ENCODE measurements at places on chromosomes 3 and 15.

DNA sequence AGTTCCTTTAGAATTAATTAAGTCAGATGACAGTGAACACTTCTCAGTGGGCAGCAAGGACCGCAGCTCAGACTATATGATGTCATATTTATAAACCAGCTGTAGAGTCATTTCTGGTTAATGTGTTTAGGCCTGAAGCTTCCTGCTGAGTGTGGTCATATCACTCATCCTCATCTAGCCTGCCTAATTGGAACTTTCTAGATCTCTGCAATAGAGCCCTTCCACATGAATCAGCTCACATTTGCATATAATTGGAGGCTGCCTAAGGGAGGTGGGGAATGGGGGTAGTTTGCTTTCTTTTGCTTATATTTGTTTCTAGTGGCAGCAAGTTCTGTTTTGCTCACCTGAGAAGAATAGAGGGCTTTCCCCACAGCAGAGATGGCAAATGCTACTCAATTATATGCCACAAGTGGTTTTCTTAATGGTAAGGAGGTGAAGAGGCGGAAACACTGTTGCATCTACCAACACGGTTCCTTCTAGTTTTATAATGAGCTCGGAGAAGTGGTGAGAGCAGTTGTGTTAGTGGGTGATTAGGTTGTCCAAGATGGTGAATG, 148.1 kb downstream of the KLHL25 start:
- no peak for DNase-seq

DNA sequence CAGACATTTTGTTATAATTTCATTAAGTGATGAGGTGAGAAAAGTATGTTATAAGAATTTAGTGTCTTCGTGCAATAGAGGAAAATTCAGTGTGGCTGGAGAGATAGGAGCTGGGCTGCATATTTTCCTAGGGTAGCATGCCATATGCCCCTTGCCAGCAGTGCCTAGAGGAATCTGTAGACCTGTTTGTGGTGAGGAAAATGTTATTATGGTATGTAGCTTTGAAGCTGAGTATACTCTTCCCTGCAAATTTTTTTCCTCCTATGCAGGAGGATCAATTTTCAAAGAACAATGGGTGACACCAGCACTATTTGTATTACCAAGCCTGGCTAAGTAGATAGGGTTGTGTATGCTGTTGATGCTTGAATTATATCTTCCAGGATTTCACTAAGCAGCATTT, 200.6 kb downstream of the EDEM1 start:
- DNase-seq = no peak

DNA sequence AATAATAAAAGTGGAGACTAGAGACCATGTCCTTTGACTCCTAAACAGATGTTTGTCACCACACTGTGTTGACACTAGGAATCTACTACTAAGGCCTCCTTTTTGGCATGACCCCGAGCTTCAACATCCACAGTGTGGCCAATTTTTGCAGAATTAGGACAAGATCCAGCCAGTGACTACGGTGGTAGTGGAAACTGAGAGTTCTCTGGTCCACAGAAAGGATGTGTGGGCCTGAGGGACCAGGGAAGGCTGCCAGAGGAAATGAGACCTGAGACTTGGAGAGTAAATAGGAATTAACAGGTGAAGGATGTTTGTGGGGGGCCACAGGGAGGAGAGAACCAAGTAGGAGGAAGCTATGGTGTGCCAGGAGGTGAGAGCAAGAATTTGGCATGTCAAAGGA, 122.7 kb downstream of the CHCHD6 start:
- DNase-seq = no peak

DNA sequence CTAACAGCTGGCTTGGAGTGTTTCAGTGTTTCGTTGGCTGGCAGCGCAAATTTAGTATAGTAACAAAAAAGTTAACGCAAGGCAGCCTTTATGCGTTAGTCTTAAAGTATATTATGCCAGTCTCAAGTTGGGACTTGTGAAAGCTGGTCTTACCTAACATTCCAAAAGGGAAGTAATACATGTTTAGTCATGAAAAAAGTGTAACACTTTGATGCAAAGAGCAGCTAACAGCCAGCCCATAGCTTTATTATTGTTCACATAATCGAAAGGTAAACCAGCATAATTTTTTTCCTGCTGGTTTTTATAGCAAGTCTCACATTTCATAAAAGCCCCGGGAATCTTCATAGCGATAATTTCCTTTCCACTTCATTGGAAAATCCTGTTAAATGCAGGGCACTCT, 2.4 kb upstream of the GPR87 start:
- DNase-seq = no peak

- DNase-seq = no peak
Observed at GRCh38 chr3:50171540-50172301, 16.6 kb downstream of the SEMA3F start.

DNA sequence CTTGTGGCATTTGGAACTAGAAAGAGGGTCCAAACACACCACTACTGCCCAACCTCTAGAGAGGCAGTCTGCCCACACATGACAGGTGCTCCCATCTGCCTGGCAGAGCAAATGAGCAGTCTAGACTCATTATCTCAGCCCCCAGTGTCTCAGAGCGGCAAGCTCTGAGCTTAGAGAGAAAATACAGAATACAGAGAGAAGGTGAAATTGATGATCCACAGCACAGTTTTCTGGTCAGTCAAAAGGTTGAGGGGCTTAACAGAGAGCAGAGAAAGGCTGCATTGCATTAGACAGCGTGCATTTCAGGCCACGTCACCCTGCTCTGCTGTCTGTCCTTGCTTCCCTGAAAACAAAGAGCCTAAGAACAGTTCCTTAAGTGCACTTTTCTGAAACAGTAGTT, 135.1 kb downstream of the KCNMB2 start:
- no peak for DNase-seq

- no peak for DNase-seq
Observed at GRCh38 chr15:67170143-67170925, 84.1 kb downstream of the AAGAB start.

GRCh38 chr15:63059573-63060216, 17.1 kb downstream of the TPM1 start:
- no peak for DNase-seq

GRCh38 chr3:10494180-10494579, 11.2 kb downstream of the ATP2B2 start:
- DNase-seq = no peak

- no peak for DNase-seq
Observed at GRCh38 chr3:71672340-71672739, 52.9 kb downstream of the EIF4E3 start.

DNA sequence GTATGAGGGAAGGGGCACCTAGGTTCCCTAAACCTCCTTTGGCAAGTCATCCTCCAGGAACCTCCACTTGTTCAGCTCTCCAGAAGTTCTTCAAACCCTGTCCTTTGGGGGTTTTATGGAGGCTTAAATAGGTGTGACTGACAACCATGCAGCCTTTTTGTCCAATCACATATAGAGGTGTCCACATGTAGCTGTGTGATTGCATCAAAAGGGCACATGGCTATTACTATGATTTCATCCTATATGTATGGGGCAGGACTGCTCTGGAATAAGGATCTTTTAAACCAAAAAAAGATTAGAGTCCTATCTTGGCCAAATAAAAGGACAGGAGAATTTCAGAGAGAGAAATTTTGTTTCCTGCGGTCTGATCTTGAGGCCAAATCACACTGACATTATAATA, 453.2 kb upstream of the EPHA6 start:
- no peak for DNase-seq

- DNase-seq = no peak
Observed at GRCh38 chr3:72679540-72680198, 168.6 kb downstream of the SHQ1 start.

- DNase-seq = no peak
Observed at GRCh38 chr15:41125931-41126642, 10.0 kb upstream of the INO80 start.

DNA sequence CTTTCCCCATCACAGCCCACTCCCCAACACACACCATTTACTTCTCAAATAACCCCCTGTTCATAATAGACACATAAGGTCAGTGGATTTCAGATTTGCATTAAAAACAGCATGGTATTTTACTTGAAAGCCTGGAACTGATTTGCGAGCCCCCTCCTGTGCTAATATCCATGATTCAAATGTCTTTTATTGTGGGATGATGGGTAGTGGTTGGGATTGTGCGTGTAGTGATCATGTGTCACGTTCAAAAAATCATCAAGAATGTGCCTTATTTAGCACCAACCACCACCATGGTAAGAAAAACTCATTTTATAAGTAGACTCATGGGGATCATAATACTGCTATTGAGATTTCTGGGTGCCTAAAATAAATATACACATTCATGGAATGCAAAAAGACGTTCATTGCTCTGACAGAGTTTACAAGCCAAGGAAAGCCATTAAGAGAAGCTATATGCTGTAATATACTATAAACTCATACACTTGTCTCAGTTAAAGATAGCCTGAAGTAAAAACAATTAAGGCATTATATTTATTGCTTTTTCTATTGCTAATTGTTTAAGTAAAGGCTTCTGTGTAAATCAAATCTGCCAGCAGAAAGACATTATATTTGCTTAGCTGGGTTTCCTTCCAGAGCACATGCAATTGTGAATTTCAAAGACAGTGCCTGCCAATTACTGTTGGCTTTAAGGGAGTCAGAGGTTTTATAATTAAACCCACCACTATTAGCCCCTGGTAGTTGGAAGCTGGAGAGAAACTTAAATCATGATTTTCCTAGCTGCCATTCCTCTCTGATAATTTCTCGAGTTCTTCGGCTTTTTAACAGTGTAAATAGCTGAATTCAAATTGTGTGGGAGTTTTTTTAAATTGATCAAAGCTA, 4.0 kb downstream of the TRAT1 start:
- DNase-seq = no peak

DNA sequence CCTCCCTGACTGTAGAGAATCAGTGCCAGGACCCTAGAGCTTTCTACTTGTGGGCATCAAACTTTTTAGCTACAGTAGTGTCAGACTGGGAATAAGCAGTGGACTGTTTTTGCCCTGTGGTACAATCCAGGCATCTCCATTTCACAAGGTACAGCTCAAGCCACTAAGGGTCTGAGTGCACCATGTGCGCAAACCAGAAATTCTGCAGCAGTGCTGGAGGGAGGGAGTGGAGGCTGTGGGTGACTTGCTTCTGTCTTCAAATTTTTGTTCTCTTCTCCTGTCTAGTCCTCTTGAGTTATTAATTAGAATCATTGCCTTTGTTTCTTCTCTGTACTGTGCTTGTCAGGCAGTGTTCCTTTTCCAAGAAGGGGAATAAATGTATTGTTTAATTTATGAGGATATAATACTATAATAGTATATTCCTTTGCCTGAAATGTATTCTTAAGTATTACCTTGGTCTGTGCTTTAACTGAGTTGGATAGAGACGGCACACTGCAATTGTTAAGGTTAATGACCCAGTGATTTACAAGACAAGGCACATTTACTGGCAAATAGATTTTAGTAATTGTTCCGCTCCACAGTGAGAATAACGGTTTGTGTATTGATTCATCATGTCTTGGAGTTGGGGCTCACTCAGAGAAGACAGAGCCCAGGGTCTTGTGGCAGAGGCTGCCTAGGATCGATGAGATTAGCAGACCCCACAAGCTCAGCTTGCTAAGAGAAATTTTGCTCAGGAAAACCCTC, 390.6 kb upstream of the CFAP20DC start:
- DNase-seq = no peak

GRCh38 chr3:104564045-104564643, 802.6 kb upstream of the ALCAM start:
- peak; percentile 30 for DNase-seq

- DNase-seq = no peak
Observed at GRCh38 chr3:71099997-71100719, 483.4 kb downstream of the FOXP1 start.

- peak; percentile 47 for DNase-seq
Observed at GRCh38 chr3:196643201-196643749, 3.8 kb downstream of the NRROS start.

- no peak for DNase-seq
Observed at GRCh38 chr3:89052386-89052785, 55.0 kb upstream of the EPHA3 start.

DNA sequence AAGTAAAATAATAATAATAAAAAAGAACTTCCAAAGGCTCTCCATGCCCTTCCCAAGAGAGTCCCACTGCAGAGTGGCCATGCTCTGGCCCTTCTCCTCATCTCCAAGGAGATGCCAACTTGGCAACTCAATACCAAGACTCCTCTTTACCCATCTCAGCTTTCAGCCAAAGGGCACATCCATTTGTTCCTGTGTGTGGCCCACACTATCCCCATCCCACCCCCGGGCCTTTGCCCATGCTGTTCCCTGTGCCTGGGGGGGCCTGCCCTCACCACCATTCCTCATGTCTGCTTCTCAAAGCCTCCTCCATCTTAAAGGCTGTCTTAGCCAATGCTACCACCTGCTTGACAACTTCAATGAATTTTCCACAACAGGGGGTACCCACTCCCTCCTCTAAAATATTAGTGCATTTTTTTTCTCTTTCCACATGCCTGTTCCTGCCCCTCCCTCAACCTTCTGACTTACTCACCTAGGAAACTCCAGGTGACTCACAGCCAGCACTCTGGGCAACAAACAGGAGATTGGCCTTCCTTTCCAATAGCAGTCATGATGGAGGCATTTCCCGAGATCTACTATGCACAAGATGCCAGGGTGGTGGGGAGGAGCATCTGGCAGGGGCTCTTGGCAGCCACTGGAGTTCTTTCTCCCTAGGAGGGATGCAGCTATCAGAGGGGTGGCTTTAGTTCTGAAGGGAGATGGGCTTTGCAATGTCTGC, 109.4 kb upstream of the SMAD3 start:
- DNase-seq = no peak

DNA sequence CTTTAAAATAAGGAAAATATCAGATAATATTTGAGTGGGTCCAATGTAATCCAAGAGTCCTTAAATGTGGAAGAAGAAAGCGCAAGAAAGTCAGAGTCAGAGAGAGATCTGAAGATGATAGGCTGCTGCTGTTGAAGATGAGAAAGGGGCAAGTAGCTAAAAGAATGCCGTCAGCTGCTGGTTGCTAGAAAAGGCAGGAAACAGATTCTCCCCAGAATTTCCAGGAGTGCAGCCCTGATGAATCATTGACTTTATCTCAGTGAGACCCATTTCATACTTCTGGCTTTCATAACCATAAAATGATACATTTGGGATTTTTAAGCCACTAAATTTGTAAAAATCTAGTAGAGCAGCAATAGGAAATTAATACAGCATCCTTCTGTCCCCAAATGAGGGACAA, 7.5 kb upstream of the CHMP2B start:
- no peak for DNase-seq

DNA sequence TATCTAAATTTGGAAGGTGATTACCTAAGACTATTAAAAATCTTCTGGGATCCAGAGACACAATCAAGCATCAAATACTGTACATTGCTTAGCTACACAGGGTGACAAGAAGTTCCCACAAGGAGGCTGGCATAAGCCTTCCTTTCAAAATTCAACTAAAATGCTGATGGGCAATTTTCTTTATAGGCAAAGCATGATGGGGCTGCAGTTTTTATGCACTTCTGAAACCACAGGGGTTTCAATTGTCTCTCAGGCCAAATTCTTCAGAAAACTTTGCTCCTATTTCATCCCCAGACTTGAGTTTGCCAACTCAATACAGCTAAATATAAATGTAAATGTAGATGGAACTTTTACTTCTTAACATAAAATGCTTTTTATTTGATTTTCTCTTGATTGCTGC, 241.6 kb downstream of the ZPLD1 start:
- no peak for DNase-seq

GRCh38 chr3:66139415-66139814, 81.4 kb upstream of the SLC25A26 start:
- no peak for DNase-seq
